ENCODE measurements at places on chromosomes 11 and 22.

DNA sequence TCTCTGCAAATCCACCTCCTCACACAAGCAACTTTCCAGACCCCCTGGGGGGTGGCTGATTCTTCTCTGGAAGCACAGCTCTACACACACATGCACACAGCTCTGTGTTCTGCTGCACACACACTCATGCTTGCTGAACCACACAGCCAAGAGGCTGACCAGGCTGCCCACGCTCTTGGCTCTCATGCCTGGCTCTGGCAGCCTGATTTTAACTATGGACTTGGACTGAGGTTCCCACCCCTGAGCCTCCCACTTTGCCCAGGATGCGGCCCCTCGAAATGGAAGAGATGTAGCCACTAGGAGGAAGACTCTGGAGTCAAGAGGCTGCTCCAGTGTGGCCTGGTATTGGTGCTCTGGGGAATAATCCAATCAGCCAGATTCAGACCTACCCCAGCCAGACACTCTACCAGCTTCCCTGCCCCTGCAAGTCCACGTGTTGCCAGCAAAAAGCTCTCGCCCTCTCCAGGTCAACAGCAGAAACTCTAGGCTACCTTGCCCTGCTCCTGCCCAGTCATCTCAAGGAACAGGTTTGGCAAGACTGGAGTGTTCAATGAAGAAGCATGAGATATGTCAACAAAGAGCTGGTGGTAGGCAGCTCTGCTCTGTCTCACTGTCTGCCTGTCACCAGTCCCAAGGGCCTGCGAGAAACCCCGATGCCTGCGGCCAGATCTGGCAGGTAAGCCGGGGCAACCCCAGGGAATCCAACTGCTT lies 8.8 kb upstream of the CASTOR1 start:
- DNase-seq = no peak

DNA sequence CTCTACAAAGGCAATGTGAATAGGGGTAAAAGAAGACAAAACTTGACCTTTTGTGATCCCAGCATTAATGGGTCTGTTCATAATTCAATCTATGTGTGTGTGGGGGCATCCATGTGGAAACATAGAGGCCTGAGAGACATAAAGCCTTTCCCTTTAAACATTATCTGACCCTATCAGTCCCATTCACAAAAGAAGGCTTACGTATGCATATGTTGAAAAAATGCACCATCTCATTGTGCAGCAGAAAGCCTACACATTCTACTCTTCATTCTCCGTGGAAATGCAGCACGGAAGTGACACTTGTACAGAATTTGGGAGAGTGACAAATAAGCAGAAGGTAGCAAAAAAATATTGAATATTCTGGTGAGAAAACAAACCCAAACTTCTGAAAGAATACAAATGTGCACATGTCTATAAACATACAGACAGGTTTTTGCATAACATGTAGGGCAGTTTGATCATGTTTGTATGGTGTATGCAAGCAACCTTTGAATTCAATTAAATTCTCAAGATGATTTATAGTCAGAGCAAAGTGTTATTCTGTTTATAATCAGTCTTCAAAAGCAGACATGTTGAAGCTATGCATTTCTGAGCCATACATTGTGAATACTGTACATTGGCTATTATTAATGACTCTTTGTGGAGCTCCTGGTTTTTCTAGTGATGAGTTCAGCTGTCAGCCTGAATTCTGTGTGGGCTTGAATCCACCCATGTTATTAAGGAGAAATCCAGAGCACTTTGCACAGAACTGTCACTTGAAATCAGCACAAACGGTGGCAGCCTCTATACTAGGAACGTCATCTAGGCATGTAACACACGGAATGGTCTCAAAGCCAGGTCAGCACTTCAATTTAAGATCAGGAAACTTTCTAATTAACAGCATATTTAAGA lies 236.8 kb downstream of the DCDC1 start:
- peak; percentile 26 for DNase-seq

GRCh38 chr22:18109410-18110193 lies 1.0 kb upstream of the TUBA8 start:
- DNase-seq = no peak

- DNase-seq = no peak
These were observed 89.6 kb downstream of the RASSF10 start for GRCh38 chr11:13098616-13099289.

DNA sequence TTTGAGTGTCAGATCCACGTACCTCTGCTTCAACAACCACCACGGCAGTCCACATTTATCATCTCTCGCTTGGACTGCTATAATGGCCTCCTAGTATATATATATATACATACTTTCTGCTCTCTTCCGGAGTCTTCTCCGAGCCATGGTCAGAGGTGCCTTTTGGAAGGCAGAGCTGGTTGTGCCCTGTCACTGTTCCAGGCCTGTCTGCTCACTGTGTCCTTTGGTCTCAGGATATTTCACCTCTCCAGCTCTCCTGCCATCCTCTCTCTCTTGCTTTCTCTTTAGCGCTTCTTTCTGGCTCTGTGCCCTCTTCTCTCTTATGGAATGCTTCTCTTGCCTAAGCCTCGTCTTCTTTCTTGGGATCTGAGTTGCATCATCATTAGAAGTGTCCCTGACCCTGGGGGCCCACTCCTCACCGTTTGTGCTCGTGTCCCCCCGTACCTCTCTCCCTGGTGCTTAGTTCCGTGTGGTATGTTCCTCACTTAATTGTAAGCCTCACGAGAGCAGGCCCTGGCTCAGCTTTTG lies 86.1 kb upstream of the RASSF10 start:
- DNase-seq = no peak

- no peak for DNase-seq
These were observed 442 bp downstream of the PELI3 start for GRCh38 chr11:66467034-66467659.

- DNase-seq = no peak
These were observed 816 bp upstream of the PLEKHA7 start for GRCh38 chr11:17014833-17015626.
